ENCODE measurements at places on chromosomes 7 and 10.

DNA sequence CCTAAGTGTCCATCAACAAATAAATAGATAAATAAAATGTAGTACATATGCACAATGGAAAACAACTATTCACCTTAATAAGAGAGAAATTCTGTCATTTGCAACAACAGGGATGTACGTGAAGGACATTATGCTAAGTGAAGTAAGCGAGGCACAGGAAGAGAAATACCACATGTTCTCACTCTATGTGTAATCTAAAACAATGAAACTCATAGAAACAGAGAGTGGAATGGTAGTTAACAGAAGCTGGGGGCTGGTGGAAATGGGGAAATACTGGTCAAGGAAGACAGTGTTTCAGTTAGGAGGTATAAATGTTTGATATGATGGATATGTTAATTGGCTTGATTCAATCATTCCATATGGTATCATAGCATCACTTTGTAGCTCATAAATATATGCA lies 43.1 kb downstream of the ARL4A start:
- no peak for DNase-seq

DNA sequence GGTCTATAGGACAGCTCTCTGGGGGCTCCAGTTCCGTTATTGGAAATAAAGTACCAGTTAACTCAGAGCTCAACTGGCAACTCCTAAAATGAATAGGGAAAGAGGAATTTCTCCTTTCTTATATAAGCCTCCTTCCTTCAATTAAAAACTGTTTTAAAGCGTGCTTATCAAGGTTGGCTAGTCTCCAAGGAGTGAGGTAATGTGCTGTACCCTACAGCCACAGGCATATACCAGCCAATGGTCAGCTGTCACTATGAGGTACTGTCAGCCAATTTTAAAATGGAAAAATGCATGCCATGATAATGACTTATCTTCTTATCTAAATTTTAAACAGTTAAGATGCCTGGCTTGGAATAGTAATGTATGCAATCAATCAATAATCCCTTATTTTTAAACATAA lies 76.2 kb downstream of the PLCE1 start:
- no peak for DNase-seq

- no peak for DNase-seq
Observed at GRCh38 chr7:159030490-159031134, 114.1 kb downstream of the VIPR2 start.

GRCh38 chr10:59586407-59586891 lies 123.2 kb downstream of the SLC16A9 start:
- no peak for DNase-seq

GRCh38 chr10:100223879-100224278 lies 5.5 kb downstream of the CHUK start:
- no peak for DNase-seq

GRCh38 chr7:48111596-48111995 lies 22.5 kb downstream of the UPP1 start:
- DNase-seq, result no peak

GRCh38 chr10:98062424-98062823 lies 32.0 kb upstream of the CRTAC1 start:
- no peak for DNase-seq

GRCh38 chr10:96588616-96589419 lies 2.0 kb upstream of the TM9SF3 start:
- no peak for DNase-seq

DNA sequence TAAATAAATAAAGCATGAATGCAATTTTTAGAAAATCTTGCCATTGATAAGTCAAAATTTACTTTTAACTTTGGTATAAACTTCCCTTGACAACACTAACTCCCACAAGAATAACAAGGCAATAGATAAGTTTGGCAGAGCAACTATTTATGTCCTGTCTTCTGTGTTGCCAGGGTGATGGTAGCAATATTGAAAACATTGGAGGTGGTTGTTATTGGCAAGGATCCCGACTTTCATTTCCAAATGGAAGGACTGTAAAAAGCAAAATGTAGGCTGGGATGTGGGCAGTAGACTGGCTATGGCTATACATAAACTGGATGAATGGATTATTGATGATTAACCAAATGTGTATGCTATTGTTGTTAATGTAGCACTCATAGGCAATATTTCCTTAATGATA lies 134.9 kb upstream of the CACNA2D1 start:
- no peak for DNase-seq

DNA sequence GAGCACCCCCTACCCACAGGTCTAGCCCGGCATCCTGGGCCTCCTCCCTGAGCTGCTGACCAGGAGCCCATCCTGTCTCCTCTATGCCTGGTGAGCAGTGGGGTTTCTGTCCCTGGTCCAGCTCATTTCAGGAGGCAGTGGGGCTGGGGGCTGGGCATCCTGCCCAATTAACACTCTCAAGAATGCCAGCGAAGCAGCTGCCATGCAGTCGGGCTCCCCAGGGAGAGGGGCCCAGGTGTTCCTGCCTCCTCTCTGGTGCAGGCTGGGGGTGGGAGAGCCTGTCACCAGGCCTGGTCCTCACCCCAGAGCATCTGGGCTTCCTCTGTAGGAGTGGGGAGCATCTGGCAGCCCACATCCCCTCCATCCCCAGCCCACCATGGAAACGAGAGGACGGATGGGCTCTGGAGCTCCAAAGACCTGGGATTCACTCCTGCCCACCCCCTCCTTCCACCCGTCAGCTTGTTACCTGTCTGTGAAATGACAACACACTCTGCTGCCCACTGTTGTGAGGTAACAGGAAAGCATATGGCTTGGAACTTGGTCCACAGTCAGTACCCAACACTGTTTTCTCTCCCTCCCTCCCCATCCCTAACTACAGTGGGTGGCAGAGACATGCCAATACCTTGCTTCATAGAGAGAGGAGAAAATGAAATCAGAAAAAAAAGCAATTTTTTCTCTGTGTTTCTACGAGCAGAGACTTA lies 69.1 kb downstream of the SLIT1 start:
- DNase-seq, result no peak

DNA sequence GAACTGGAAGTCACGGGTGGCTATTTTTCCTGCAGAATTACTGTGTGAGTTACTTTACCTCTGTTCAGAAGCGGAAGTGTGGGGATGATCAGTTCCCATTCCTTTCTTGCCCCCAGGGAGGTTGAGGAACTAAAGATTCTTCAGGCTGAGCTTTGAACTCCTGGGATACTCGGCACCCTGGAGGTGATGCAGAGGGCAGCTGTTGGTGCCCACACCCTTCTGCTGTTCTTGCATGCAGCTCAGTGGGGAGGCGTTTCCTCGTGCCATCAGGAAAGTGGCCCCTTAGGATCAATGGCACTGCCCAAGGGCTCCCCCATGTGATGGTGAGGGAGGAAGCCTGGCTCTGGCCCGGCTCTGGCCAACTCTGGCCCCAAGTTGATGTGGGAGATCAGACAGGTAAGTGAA lies 44.7 kb upstream of the MXI1 start:
- no peak for DNase-seq

DNA sequence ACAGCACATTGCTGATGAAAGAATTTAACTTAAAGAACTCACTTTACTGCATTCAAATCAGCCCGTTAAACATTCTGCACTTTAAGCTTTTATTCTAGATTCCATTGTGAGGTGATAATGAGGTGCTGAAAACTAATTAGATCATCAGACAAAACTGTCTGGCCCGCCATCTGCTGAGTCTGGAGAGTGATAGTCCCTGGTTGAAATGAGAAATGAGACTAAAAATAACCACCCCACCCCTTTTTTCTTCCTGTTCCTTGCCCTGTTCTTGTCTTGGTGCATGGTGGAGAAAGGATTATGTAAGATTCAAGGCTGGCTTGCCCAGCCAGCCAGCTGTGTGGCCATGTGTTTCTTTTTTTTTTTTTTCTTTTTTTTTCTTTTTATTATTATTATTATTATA lies 277.0 kb upstream of the COBL start:
- DNase-seq, result no peak

DNA sequence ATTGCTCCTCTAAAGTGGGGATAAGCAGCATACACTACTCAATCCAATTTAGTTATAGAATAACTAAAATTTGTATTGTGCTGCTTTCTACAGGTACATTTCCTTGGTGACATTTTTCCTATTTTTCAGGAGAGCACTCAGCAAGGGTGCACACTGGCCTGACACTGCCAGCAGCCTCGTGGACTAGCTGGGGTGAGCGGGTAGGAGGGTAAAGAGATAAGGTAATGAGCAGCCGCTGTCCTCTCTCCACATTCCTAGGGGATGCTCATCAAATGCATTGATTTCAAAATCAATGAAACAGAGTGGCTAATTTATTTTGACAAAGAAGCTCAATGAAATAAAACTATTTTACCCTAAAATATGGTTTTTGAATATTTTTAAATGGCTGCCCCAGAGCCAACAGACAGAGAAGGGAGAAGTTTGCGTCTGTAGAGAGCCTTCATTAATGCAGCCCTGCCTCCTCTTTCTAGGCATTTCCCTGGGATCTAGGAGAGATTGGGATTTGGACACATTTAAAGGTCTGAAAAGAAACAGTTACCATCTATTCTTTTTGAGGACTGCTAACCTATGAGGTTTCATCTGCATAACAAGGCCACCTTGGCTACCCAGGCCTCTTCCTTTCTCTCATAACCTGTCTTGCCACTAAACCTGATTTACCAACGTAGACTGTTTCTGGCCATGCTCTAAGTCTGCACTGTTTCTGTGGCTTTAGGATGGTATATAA lies 561.0 kb downstream of the IPMK start:
- DNase-seq, result no peak

DNA sequence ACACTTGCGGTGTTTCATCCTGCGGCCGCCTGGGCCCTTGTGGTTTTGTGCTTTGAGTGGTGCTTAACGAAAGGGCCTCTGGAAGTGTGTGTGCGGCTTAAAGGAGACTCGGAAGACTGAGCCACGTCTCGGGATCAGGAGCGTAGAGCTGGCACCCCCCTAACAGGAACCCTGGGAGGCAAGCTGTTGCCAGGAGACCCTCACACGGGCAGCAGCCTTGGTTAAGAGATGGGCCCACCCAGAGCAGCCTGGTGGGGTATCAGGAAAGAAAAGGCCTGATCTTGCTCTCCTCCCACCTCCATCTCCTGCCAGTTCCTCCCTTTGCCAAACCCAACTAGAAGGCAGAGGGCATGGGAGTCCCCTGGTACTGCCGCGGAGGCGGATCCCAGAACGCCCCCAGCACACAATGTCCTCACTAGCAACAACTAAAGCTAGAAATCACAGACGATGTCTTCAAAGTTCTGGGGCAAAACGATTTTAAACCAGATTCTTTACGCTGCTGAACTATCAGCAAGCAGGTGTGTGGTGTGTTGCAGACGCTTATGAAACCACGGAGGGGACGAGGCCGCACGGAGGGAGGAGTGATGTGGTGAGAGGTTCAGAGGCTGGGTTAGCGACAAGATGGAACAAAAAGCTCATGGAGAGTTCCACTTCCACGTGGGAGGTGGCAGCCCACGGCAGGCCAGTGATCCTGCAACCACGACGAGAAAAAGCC lies 67.0 kb upstream of the INPP5A start:
- no peak for DNase-seq

DNA sequence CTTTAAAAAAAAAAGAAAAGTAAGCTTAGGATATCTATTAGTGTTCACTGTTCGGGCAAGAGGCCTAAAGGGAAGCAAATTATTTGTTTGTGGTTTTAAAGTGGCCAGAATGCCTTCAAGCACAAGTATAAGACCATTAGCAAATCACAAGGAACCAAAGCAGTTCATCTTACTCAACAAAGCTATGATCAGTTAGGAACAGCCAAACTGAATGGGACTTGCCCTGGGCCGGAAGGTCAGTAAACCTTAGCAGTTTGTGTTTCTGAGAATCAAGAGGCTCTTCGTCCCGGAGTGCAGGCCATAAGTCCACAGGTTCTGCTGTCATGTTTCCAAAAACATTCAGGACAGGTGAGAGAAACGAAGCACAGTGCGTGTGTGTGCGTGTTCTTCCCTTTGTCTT lies 4.5 kb downstream of the FBXW4 start:
- DNase-seq, result no peak

DNA sequence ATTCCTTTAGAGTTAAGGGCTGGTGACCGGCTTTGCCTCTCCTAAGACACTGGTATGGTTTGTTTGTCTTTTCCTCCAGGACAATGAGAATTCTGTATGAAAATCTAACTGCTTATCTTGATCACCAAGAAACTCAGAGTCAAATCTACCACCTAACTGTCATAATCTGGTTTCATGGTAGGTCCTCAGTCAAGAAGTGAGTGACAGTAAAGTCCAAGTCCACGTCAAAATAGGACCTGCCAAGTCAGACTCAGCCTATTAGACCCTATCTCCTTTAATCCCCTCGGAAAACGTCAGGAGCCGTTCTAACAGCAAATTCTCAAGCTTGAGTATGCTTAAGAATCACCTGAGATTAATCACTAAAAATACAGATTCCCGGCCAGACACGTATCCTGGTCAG lies 37.4 kb downstream of the C7orf33 start:
- no peak for DNase-seq

- DNase-seq, result no peak
Observed at GRCh38 chr10:37777056-37777455, 80.4 kb downstream of the ZNF248 start.

GRCh38 chr7:85054306-85054705 lies 132.6 kb downstream of the SEMA3D start:
- no peak for DNase-seq

GRCh38 chr10:58950618-58951017 lies 225.8 kb upstream of the PHYHIPL start:
- no peak for DNase-seq

DNA sequence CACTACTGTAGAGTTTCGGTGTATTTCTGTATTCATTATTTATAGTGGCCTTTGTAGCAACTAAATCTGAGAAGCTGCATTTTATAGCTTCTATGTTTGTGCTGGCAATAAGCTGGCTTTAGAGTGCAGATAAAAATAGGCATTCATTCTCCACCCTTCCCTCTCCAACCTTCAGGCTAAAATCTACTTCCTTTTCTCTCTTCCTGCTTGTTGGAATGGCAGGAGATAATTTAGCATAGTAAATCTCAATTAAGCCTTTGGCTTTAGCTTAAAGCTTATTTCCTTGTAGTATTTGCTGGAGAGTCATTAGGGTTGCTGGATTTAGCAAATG lies 58.5 kb downstream of the CPVL start:
- no peak for DNase-seq

DNA sequence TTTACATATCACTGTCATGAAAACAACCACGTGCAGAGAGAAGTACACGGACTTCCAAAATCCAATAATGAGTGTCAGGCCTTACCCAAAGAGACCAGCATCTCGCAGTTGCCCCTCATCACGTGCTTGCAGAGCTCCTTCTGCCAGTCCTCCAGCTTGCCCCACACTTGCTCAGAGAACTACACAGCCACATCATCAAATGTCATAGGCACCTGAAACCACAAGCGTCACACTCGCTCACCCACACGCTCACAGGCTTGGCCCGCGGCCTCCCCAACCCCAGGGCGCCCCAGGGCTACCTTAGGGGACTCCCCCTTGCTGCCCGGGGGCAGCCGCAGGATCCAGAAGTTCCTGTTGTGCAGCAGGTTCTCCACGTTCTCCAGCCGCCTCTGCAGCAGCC lies 123.4 kb upstream of the ZNF746 start:
- DNase-seq, result peak; percentile 12

GRCh38 chr10:132977076-132977475 lies 34.7 kb upstream of the CFAP46 start:
- no peak for DNase-seq
